ENCODE measurements at places on chromosomes 3 and 15. TPM values are rescaled to one million over a fixed set of nuclear protein-coding genes. Genes with fewer than 3 reads are reported as not detected.

FGF7 gene
- total RNA-seq: not detected

DNA sequence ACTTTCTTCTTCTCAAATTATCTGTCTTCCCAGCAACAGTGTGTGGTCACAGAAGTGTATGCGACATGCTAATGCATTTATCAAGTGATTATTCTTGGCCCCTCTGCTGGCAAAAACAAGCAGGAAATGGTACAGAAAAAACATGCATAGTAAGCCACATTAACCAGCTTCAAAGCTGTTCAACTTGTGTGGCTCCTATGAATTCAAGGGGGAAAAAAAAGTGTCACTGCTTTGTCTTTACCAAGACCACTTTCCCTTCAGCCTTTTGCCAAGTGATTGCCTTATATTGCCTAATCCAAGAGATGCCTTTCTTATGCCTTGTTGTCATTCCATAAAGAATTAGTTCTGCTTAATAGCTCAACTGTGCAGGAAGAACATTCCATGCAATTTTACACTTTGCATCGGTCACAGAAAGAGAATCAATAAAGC, 39.1 kb downstream of the PRTG start:
- no peak for DNase-seq

- DNase-seq: peak; percentile 61
Observed at GRCh38 chr15:40249477-40250303, 10.8 kb downstream of the PAK6 start.

DNA sequence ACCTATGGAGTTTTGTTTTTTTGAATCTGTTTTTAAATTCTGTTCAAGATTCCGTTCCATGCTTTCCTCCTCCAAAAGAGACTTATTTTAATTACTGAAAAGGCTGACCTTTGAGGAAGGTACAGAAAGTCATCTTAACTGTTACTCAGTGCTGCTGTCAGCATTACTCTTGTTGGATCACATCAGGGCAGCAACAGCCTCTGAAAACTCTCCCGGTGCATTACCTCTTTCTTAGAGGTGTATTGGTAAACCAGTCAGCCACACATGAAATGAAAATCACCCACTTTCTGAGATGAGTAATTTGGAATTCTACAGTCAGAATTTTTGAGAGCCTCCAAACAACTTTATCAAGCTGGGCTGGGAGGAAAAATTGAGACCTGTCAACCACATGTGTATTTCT, 88.5 kb upstream of the LIMD1 start:
- DNase-seq: no peak

Measured in Daoy (cell line).